ENCODE measurements at places on chromosomes 7 and 10.

- H3K4me1 ChIP-seq, result peaks cover 4% of the 10 kb centered on the region
- no peak overlapping the region for H3K27ac ChIP-seq
- H3K36me3 ChIP-seq, result no peaks in the 10 kb centered on the region
- DNase-seq, result peak; percentile 57
- H3K4me3 ChIP-seq, result no peak overlapping the region
Observed at GRCh38 chr10:118911363-118911762, 118.2 kb upstream of the NANOS1 start.

GRCh38 chr7:16638282-16639280 lies 7.0 kb downstream of the ANKMY2 start:
- H3K27ac ChIP-seq, result no peak overlapping the region
- H3K36me3 ChIP-seq, result no peaks in the 10 kb centered on the region
- no peak for DNase-seq
- H3K4me1 ChIP-seq, result no peaks in the 10 kb centered on the region
- H3K4me3 ChIP-seq, result no peak overlapping the region

GRCh38 chr7:88290491-88290890 lies 16.2 kb downstream of the STEAP4 start:
- H3K4me1 ChIP-seq, result no peaks in the 10 kb centered on the region
- no peak overlapping the region for H3K4me3 ChIP-seq
- no peaks in the 10 kb centered on the region for H3K27me3 ChIP-seq
- H3K36me3 ChIP-seq, result no peaks in the 10 kb centered on the region
- no peak for DNase-seq

DNA sequence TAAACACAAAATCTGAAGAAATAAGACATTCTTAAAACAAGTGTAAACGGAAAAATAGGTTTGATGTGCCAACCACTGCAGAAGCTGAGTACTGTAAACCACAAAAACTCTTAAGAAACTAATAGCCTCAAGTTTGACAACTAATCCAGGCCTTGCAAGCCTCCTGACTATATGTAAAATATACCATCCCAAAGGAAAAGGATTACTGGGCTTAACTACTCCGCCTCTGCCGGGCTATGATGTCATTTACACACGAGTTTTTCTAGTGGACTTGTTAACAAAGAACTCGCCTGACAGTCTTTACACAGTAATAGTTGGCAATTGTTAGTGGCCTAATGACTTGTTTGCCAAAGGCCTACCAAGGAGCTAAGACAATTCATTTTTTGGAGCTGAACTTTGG lies 2.1 kb downstream of the KIF5B start:
- H3K27me3 ChIP-seq, result no peaks in the 10 kb centered on the region
- H3K4me3 ChIP-seq, result peak overlapping the region; percentile 91
- H3K36me3 ChIP-seq, result no peaks in the 10 kb centered on the region
- DNase-seq, result peak; percentile 72
- peaks cover 32% of the 10 kb centered on the region for H3K4me1 ChIP-seq
- H3K27ac ChIP-seq, result peak overlapping the region; percentile 94

DNA sequence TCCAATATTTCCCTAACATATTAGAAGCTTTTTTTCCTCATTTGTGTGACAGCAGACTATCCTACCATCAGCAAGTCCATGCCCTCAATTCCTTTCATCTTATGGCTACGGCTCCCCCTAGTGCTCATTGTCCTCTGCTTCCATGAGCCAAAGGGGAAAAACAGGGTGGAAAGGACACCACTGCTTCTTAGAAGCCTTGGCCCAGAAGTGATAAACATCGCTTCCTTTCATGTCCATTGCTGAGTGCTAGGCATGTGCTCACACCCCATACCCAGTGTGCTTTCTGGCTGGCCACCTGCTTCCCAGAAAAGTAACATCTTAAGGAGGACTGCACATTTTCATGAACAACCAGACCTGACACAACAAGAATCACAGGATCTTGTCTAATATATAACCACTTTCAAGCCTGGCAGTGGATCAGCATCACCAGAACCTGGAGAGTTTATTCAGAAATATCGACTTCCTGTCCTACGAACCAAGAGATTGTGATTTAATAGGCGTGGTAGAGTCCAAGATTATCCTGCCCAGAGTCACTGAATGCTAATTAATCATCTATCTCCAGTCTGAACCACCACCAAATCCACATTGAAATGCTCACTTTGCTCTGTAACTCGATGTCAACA lies 650.5 kb upstream of the SORCS1 start:
- H3K4me1 ChIP-seq, result no peaks in the 10 kb centered on the region
- no peaks in the 10 kb centered on the region for H3K27me3 ChIP-seq
- no peak overlapping the region for H3K4me3 ChIP-seq
- H3K27ac ChIP-seq, result no peak overlapping the region
- no peaks in the 10 kb centered on the region for H3K36me3 ChIP-seq
- peak; percentile 10 for DNase-seq

DNA sequence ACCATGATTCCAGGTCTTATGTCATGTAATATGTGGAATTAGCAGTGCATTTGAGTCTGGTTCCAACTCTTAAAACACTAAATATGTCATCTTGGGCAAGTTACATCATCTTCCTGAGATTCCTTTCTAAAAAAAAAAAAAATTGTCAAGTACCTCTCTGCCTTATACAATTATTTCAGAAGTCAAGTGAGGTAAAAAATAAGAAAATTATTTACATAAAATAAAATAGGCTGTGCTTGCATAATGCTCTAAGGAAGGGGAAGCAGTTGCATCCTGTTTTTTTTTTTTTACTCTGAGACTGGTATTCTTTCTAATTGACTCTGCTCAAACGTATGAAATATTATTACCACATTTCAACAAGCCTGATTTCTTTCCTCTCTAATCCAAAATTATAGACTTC lies 55.1 kb upstream of the SEMA3A start:
- peaks cover 20% of the 10 kb centered on the region for H3K4me1 ChIP-seq
- no peak overlapping the region for H3K4me3 ChIP-seq
- no peaks in the 10 kb centered on the region for H3K27me3 ChIP-seq
- no peak for DNase-seq

DNA sequence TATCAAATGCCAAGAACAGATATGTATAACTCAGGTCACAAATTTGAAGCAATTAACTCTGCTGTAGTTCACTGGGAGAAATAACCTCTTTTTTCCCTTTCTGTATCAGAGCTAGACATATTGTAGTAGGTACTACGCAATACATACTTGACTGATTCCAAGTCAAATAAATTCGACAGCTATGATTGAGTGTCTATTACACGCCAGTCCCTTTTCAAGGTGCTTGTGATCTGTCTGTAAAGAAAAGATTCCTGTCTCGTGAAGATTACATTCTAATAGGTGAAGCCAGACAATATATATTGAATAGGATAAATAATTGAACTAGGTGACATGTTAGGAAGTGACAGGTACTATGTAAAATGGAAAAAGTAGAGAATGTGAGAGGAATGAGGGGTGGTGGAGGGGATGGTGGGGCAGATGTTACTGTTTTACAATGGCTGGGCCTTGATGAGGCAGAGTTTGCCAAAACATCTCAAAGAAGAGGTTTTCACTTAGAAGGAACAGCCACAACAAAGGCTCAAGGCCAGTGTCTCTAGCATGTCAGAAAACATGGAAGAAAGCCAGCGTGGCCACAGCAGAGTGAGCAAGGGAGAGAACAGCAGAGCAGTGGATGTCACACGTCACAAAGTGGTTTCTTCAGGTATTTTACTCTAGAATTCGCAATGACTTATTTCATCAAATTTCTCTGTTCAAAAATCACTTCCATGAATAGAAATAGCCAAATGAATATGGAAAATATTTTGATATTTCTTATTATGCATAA lies 282.6 kb upstream of the CACNA2D1 start:
- H3K4me1 ChIP-seq, result no peaks in the 10 kb centered on the region
- H3K36me3 ChIP-seq, result no peaks in the 10 kb centered on the region
- H3K27ac ChIP-seq, result no peak overlapping the region
- H3K4me3 ChIP-seq, result no peak overlapping the region

- peaks cover under 1% of the 10 kb centered on the region for H3K27me3 ChIP-seq
- no peaks in the 10 kb centered on the region for H3K36me3 ChIP-seq
- H3K4me3 ChIP-seq, result no peak overlapping the region
- H3K27ac ChIP-seq, result no peak overlapping the region
- DNase-seq, result no peak
- no peaks in the 10 kb centered on the region for H3K4me1 ChIP-seq
Observed at GRCh38 chr10:1278306-1278705, 222.1 kb downstream of the WDR37 start.

GRCh38 chr10:25382029-25382810 lies 207.4 kb downstream of the GPR158 start:
- no peaks in the 10 kb centered on the region for H3K4me1 ChIP-seq
- no peaks in the 10 kb centered on the region for H3K27me3 ChIP-seq
- H3K36me3 ChIP-seq, result no peaks in the 10 kb centered on the region
- H3K4me3 ChIP-seq, result no peak overlapping the region

DNA sequence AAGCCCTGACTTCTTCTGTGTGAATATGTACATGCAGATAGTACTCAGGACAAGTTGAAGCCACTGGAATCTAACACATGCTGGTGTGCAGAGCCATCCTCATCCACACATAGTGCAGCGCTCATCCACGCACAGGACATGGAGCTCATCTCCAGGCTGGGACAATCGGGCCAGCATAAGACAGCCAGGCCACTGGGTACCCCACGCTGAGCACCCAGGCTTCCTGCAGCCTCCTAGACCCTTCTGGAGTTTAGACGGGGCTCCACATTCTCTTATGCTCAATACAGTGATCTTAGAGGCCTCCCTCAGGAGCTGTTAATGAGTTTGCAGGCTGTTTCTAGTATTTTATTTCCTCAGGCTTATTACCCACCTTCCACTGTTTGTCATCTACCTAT lies 238.9 kb downstream of the TNS3 start:
- no peak overlapping the region for H3K4me3 ChIP-seq
- H3K4me1 ChIP-seq, result no peaks in the 10 kb centered on the region
- no peak for DNase-seq
- peaks cover 3% of the 10 kb centered on the region for H3K36me3 ChIP-seq
- H3K27me3 ChIP-seq, result no peaks in the 10 kb centered on the region

DNA sequence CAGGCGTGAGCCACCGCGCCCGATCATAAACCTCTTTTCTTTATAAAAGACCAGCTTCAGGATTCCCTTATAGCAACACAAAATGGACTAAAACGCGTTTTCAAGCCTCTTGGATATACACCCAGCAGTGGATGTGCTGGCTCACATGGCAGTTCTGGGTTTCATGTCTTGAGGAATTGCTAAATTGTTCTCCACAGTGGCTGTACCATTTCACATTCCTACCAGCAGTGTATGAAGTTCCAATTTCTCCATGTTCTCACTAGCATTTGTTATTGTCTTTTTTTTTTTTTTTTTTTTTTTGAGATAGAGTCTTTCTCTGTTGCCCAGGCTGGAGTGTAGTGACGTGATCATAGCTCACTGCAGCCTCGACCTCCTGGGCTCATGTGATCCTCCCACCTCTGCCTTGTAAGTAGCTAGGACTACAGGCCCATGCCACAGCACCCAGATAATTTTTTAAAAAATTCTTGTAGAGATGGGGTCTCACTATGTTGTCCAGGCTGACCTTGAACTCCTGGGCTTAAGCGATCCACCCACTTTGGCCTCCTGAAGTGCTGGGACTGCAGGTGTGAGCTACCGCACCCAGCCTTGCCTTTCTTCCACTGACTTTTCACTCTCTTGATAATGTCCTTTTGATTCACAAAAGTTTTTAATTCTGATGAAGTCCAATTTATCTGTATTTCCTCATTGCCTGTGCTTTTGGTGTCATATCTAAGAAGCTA lies 17.4 kb downstream of the TECPR1 start:
- peaks cover 10% of the 10 kb centered on the region for H3K4me1 ChIP-seq
- H3K4me3 ChIP-seq, result no peak overlapping the region
- no peaks in the 10 kb centered on the region for H3K36me3 ChIP-seq
- DNase-seq, result no peak

- H3K27ac ChIP-seq, result no peak overlapping the region
- H3K36me3 ChIP-seq, result no peaks in the 10 kb centered on the region
Observed at GRCh38 chr10:54769051-54769450, 32.0 kb downstream of the PCDH15 start.

GRCh38 chr10:89266721-89267453 lies 15.3 kb upstream of the LIPA start:
- no peaks in the 10 kb centered on the region for H3K36me3 ChIP-seq
- peaks cover 7% of the 10 kb centered on the region for H3K4me1 ChIP-seq
- no peak for DNase-seq
- no peak overlapping the region for H3K27ac ChIP-seq
- no peak overlapping the region for H3K4me3 ChIP-seq

DNA sequence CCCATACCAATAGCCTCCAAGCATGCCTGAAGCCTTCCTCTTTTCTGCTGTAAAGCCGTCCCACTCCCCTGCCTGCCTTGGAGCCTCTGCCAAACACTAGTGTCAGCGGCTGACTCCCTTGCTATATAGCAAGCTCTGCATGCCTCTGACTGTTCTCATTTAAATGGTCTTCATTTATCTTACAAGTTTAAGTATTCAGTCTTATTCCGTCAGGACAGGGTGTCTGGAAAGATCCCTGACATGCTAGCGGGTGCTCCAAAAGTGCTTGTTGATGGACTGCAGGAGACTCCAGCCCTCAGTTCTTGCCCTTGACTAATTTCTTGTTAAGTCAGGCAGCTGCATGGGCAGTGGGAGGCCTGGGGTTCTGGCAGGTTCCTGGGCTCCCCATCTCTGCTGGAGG lies 298.7 kb downstream of the GFRA1 start:
- H3K4me3 ChIP-seq, result no peak overlapping the region
- H3K4me1 ChIP-seq, result no peaks in the 10 kb centered on the region
- no peaks in the 10 kb centered on the region for H3K36me3 ChIP-seq

- no peaks in the 10 kb centered on the region for H3K4me1 ChIP-seq
- DNase-seq, result no peak
- H3K27ac ChIP-seq, result no peak overlapping the region
- H3K36me3 ChIP-seq, result no peaks in the 10 kb centered on the region
- no peaks in the 10 kb centered on the region for H3K27me3 ChIP-seq
- no peak overlapping the region for H3K4me3 ChIP-seq
Observed at GRCh38 chr10:95476469-95477174, 84.5 kb downstream of the SORBS1 start.

DNA sequence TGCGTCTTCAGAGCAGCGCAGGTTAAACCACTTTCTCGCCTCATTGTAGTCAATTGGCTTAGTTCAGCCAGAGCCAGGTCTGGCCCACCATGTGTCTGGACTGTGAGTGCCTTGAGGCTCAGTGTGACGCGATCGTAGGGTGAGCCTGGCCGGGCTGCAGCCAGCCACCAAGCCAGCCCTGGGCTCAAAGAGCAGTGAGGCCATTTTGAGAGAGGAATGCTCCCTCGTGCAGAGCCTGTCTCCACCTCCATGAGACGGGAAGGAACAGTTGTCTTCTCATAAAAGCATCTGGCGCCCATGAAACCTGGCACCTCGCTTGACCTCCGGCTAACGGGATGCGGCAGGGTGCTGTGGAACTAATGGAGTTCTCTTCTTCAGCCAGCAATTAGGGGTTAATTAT lies 34.5 kb downstream of the LHPP start:
- H3K27ac ChIP-seq, result no peak overlapping the region
- H3K4me3 ChIP-seq, result no peak overlapping the region
- H3K36me3 ChIP-seq, result no peaks in the 10 kb centered on the region
- no peak for DNase-seq
- H3K4me1 ChIP-seq, result no peaks in the 10 kb centered on the region
- no peaks in the 10 kb centered on the region for H3K27me3 ChIP-seq

- H3K27me3 ChIP-seq, result no peaks in the 10 kb centered on the region
- no peaks in the 10 kb centered on the region for H3K36me3 ChIP-seq
- no peak overlapping the region for H3K4me3 ChIP-seq
- DNase-seq, result no peak
- H3K27ac ChIP-seq, result no peak overlapping the region
- H3K4me1 ChIP-seq, result no peaks in the 10 kb centered on the region
Observed at GRCh38 chr10:130913844-130914243, 397.7 kb downstream of the TCERG1L start.

Data from astrocyte (in vitro differentiated cells and primary cell).